ENCODE measurements at places on chromosomes 12 and 14.

DNA sequence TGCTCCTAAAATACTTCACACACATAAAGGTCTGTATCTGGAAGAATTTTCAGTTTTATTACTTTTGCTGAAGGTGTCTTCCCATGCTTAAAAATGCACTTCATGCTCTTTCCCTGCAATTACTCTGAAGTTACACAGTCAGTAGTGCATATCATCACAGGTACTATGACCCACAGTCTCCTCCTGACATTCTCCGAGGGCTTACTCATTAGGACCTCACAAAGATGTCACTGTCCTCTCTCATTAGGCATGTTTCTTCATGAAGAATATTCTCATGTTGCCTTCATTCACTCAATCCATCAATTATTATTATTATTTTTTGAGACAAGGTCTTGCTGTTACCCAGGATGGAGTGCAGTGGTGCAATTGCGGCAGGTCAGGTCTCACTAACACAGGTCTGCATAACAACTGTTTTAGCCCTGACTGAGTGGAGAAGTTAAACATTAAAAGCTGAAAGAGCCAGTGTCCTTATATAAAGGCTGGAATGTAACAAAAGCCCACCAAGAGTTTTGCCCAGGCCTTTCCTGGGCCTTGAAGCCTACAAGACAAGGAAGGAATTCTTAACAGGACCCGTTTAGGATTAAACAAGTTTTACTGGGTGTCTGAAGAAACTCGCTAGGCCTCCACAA lies 119.5 kb upstream of the WSCD2 start:
- no peak for DNase-seq

DNA sequence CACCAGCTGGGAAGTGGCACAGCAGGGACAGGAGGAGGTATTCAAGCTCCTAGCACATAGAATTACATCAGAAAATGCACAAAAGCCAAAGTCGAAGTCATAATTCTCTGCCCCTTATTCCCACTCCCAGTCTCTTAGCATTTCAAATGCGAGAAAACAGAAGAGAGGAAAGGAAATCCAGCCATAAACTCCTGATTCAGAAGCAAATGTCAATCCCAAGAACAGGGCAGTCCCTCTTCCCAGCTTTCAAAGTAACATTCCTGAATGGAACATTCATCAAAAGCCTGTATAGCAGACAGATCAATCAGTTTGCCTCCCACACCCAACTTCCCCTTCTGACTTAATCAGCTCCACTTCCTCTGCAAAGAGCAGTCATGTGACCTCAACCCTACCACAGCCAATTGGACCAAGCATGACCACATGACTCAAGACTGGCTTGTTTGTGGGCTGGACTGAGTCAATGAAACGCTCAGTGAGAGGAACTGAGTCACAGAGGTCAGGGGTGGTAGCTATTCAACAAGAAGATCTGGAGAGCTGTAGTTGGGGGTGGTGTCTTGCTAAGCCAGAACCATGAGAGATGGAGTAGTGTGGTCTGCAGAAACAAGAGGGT lies 41.4 kb upstream of the TUNAR start:
- DNase-seq: no peak

GRCh38 chr14:24595073-24595808 lies 14.2 kb downstream of the GZMH start:
- DNase-seq: no peak

- no peak for DNase-seq
Observed at GRCh38 chr14:23360496-23360895, 4.5 kb downstream of the EFS start.

- DNase-seq: no peak
Observed at GRCh38 chr12:3770891-3771290, 18.0 kb upstream of the CRACR2A start.

DNA sequence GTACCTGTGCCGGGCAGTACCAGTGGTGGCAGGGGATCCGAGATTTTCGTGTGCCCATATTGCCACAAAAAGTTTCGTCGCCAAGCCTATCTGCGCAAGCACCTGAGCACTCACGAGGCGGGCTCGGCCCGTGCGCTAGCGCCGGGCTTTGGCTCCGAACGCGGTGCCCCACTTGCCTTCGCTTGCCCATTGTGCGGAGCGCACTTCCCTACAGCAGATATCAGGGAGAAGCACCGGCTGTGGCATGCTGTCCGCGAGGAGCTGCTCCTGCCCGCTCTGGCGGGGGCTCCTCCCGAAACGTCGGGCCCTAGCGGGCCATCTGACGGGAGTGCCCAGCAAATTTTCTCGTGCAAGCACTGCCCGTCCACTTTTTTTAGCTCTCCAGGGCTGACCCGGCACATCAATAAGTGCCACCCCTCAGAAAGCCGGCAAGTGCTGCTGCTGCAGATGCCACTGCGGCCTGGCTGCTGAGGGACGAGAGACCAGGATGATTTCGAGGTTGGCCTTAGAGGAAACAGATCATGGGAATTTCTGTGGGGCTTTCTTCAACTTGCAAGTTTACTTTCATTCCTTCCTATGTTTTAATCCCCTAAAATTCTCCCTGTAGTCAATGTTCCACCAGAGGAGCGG lies 1.6 kb downstream of the INSM2 start:
- no peak for DNase-seq

Measured in stimulated activated CD8-positive, alpha-beta memory T cell treated with anti-CD3 and anti-CD28 coated beads, Interleukin-2, amount 100 ng/mL, for 1 hour (primary cell).